ENCODE measurements at places on chromosomes 16 and 17.

- no peak for DNase-seq
Observed at GRCh38 chr16:68479271-68479670, 31.0 kb upstream of the SMPD3 start.

DNA sequence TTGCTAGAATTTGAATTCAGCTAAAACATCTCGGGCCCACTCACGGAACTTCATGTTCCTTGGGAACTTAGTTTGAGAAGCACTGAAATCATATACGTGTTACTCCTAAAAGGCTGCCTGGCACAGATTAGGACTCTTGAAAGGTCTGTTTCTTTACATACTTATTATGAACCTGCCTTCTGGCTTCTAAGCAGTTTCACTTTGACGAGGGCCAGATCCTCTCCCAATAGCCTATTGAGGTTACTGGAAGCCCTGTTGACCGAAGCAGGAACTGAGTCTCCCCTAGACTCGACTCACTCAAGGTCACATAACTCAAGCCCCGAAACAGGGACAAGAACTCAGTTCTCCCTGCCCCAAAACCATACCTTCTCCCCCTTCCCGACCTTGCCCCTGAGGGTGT is 121.9 kb upstream of the PLCG2 start:
- DNase-seq: no peak

- DNase-seq: peak; percentile 74
Observed at GRCh38 chr17:57424777-57425188, 168.5 kb downstream of the MSI2 start.

DNA sequence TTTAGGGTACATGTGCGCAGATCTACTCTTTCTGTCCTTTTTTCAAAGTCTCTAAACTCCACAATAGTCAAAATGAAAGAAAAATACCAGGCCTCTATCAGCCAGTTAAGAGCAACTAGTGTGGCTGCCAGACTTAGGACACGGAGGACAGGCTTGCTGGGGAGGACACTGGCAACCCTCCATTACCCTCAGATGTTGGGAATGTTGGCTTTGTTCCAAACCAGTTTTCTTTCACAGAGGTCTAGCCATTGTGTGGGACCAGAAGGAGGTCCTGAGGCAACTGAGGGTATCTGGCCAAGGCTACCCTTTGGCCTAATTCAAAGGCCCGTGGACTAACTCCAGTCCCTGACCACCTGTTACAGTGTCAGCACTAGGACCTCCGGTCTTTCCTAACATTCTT is 51.2 kb upstream of the MED9 start:
- no peak for DNase-seq

DNA sequence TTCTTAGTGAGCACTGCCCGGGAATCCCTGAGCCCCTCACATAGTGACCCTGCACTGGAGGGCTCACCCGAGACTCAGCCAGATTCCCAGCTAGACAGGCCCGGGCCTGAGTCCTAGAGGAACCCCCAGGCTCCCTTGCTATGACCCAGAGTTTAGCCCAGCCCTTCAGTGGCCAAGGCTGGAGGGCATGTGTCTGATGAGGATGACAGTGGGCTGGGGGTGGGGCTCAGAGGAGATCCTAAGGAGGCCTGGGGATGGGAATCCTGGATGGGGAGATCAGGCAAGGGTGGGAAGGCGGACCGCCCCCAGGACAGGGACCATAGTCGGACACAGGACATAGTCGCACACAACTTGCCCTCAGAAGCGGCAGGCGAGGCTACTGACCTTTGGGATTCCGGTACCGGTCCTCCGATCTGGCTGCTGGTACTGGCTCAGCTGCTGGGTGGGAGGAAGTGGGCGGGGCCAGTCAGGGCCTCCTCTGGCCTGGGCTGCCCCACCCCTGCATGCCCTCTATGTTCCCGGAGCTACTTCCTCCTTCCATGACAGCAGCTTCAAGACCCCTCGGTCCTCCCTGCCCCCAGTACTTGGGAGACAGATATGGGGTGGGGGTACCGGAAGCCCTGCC is 1.1 kb downstream of the CD79B start:
- DNase-seq: no peak

Measured in MCF 10A (cell line).